ENCODE measurements at places on chromosomes 16 and 17.

DNA sequence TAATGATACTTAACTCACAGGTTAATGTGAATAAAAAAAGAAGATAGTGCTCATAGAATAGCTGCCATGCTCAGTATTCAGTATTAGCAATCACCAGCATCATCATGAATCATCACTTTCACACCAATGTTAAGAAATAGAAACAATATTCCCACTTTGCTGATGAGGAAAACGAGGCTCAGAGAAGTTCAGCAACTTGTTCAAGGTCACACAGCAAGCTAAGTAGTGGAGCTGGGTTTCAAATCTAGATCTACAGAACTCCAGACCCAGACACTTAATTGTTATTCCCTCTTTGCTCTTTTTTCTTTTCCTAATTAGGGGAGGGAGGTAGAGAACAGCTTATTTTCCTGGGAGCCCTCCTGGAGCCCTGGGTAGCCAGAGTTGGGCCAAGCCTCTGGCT is 22.9 kb downstream of the CLEC19A start:
- no peak for DNase-seq

DNA sequence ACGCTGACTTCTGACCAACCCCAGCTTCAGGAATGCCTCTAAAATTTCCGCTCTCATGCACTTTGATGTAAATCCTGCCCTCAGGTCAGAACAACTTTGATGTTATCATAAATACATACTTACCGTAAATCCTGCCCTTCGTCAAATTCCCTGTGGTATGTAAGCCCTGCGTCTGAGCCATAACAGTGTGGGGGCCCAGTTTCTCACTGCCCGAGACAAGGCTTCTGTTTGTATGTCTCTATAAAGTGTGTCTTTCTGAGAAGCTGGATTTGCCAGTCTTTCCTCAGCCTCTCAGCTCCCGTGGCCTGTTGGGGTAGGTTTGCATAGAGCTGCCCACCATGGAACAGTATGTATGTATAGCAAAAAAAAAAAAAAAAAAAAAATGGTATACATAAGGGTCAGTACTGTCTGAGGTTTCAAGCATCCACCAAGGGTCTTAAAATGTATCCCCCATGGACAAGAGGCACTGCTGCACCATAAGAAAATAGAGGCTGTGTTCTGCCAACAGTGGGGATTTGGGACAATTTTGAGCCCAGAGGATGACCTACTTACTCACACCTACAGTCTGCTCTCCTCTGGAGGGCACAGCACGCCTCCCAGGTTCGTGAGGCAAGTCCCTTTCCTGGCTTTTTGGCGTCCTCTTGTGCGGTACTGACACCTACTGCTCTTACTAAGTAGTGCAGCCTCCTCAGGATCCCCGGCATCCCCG is 17.5 kb downstream of the PRMT7 start:
- DNase-seq: peak; percentile 88

- no peak for DNase-seq
These were observed 17.1 kb downstream of the DGKE start for GRCh38 chr17:56851008-56851407.

GRCh38 chr17:35708951-35709350 is 22.5 kb upstream of the RASL10B start:
- DNase-seq: peak; percentile 11

GRCh38 chr17:81931557-81932332 is 4.2 kb upstream of the MAFG start:
- DNase-seq: no peak

GRCh38 chr16:49936791-49937190 is 80.9 kb upstream of the ZNF423 start:
- DNase-seq: no peak

DNA sequence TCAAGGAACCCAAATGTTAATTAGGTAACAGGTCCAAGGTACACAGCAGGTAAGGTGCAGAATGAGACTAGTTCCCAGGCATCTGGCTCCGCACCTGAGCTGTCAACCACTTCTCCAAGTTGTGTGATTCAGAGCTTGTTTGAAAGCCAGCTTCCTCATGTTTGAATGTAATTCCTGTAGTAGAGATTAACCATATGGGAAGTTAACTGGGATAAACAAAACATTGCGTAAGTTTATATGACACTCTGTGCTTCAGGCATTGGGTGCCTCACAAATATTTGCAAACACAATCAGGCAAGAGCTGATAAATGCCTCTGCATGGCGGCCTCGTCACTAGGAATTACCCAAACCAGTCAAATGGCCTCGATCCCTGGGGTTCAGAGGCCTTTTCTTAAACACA is 27.9 kb upstream of the CPHXL start:
- DNase-seq: no peak

- DNase-seq: no peak
These were observed 39.7 kb downstream of the BRCA1 start for GRCh38 chr17:43085474-43085873.

GRCh38 chr16:23026784-23027362 is 122.4 kb downstream of the USP31 start:
- DNase-seq: peak; percentile 9

DNA sequence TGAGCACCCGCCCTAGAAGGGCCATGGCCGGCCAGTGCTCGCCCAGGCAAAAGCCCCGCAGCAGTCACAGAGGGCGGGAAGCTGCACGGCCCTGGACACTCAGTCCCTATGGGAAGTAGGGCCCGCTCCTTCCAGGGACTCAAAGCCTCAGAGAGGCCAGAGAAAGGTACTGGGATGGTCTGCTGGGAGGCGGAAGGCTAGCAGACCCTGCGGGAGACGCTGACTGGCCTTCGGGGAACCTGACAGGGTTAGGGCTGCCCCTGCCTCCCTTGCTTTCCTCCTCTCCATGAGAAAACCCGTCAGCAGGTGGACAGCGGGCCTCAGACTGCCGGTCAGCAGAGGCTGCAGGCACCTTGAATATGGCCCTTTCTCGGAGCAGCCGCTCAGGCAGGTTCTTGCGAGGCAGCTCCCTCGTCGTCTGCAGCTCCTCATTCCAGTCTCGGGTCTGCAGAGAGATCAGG is 11.5 kb downstream of the CLUH start:
- DNase-seq: no peak

GRCh38 chr16:72532906-72533410 is 361.0 kb upstream of the PMFBP1 start:
- DNase-seq: no peak

DNA sequence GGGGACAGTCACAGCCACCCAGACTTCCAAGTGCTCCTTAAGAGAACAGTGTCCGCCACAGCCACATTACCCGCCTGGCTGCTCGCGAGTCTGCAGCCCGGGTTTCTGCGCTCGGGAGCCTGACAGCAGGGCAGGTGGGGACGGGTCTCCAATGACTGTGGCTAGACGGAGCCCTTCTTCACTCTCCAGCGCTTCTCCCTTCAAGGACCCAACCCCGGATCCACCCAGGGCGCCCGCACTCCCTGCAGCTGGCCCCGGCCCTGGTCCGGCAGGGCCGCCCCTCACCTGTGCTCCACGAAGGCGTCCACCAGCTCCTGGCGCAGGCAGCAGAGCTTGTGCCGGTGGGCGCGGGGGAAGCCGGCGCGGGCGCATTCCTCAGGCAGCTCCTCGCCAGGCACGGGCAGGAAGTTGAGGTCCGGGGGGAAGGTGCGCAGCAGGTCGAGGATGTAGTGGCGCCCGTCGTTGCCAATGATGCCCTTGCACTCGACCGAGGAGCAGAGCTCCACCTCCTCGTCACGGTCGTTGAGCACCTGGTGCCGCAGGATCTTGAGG is 13.9 kb downstream of the CLUH start:
- DNase-seq: no peak

- no peak for DNase-seq
These were observed 8.5 kb downstream of the GJD3 start for GRCh38 chr17:40355804-40356758.

- DNase-seq: no peak
These were observed 780.2 kb upstream of the CA10 start for GRCh38 chr17:52938623-52939230.

- DNase-seq: no peak
These were observed 6.3 kb downstream of the PDF start for GRCh38 chr16:69324013-69324531.

- DNase-seq: no peak
These were observed 343.8 kb downstream of the SNX29 start for GRCh38 chr16:12320298-12320706.

DNA sequence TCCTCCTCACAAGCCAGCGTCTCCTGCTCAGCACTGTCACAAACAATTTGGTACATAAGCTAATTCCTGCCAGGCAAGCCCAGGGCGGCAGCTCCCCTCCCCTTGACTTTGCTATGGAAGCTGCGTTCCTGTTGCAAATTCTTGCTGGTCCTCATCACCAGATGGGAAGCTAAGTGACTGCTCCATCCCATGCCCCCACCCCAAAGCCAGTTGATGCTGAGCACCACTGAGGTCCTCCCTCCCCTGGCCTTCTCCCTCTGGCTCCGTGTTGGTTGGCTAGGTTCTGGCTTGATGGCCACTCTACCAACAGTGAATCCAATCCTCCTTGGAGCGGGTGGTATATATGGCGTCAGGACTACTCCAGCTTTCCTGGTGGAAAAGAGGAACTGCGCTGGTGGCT is 34.4 kb downstream of the PIPOX start:
- DNase-seq: no peak

DNA sequence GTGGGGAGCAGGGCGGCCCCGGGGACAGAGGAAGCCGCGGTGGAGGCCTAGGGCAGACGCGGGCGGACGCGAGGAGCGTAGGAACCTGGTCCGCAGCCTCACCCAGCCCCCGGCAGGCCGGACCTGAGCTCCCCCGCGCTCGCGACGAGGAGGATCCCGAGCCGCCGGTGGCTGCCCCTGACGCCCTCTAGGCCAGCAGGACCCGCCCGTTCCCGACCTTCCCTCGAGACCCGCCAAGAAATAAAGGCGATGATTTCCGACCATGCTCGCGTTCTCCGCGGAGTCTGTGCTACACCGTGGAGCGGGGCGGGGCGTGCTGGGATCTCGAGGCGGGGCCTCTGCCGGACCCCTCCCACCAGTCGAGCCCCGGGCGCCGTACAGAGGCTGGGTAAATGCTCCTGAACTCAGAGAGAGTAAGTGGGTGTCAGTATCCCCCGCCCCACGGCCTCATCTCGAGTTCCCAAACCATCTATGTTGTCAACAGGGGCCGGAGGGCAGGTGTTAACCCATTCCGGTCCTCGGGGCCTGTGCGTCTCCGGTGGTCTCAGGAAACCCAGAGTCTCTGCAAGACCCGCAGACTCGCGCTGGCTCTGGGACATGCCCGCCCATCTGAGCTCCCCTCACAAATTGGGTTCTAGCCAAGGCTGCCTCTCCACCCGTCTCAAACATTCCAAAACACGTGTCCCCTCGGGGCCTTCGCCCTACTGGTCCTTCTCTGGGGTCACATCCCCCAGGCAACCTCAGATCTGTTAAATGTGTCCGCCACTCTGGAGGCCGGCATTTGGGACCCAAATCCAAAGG is 13.7 kb downstream of the SYCE1L start:
- DNase-seq: peak; percentile 47

GRCh38 chr17:49787884-49788477 is 500 bp upstream of the KAT7 start:
- peak; percentile 56 for DNase-seq

DNA sequence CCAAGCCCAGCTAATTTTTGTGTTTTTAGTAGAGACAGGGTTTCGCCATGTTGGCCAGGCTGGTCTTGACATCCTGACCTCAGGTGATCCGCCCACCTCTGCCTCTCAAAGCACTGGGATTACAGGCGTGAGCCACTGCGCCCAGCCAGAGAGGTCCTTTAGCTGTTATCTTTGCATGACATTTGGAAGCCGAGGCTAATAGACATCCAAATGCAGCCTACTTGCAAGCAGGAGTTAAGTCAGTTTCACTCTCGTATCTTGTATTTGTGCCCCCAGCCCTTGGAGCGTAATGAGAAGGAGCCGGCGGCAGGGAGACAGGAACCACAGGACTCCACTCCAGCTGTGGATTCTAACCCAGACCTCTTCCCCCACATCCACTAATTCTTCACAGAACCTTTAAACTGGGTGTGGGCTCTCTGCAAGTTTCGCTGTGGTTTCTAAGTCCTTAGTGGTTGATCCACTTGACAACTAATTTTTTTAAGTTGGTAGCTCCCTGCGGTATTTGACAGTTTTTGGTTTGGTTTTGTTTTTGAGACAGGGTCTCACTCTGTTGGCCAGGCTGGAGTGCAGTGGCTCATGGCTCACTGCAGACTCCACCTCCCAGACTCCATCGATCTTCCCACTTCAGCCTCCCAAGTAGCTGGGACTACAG is 3.1 kb upstream of the CYTH1 start:
- DNase-seq: no peak

- DNase-seq: no peak
These were observed 187.5 kb upstream of the FOXF1 start for GRCh38 chr16:86322806-86323205.

GRCh38 chr17:51056813-51057510 is 63.7 kb downstream of the SPAG9 start:
- peak; percentile 91 for DNase-seq

DNA sequence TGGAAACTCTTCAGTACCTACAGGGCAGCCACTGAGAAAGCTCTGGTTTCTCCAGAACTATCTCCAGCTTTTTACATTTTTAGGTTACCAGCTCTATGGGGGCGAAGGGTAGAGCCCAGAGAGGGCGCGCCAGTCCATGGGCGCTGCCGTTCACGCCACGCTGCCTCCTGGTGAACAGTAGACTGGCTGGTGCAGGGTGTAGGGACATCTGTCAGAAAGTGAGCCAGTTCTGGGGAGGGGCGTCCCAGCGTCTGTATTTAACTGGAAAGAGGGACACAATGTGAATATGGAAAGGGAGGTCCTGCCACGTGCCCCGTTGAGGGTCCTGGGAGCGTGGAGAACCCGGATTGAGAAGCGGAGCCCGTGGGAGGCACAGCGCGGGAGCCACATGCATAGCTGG is 16.4 kb upstream of the CLEC18A start:
- DNase-seq: no peak

DNA sequence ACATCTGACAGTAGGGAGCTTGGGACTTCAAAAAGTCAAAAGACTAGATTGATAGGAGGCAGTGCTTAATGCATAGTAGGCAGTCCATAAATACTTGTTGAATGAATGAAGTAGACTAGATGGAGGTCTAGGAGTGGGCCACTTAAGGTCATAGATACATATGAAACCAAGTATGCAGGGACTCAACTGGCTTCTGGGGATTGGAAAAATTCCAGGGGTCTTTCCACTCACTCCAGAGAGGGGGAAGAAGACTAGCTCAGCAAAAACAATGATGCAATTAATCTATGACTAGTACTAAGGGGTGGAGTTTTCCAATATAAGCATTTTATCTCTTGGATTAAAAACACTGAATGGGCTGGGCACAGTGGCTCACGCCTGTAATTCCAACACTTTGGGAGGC is 298.3 kb upstream of the XYLT1 start:
- no peak for DNase-seq

Data from Kasumi-1 (cell line).